Heart left ventricle (tissue), 16 donors: ENCODE measurements at places on chromosomes 2 and 18. TPM values are rescaled to one million over a fixed set of nuclear protein-coding genes. Genes with fewer than 3 reads are reported as not detected.

DNA sequence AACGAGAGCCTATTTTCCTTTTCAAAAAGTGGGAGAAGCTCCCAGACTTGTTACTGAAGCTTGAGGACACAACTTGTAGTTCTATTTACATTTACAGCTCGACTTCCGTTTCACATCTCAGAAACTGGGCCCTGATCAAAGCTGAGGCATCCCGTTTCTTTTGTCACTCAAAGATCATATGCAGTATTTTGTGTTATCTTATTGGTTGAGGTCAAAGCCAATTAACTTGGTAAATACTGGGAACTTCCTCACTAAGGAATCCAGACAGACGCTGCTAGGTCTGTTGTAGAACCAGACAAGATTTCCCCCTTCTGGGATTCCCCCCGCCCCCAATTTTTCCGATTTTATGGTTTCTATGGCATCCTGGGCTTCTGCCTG, 50.3 kb downstream of the TSN start:
- DNase-seq = no peak

DNA sequence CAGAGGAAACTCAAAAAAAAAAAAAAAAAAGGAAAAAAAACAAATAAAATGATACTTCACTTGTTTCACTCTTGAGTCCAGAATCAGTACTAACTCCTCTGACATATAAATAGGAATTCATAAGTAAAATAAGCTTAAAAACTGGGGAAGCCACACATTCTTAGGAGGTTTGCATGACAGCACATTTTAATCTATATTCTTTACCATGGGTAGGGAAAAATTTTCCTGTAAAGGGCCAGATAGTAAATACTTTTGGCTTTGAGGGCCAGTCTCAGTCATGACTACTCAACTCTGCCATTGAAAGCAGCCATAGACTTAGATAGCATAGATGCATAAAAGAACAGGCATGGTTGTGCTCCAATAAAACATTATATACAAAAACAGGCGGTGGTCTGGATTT, 145.2 kb downstream of the BCL11A start:
- no peak for DNase-seq

- DNase-seq = no peak
These were observed 61.6 kb downstream of the AAK1 start for GRCh38 chr2:69581774-69582581.

DNA sequence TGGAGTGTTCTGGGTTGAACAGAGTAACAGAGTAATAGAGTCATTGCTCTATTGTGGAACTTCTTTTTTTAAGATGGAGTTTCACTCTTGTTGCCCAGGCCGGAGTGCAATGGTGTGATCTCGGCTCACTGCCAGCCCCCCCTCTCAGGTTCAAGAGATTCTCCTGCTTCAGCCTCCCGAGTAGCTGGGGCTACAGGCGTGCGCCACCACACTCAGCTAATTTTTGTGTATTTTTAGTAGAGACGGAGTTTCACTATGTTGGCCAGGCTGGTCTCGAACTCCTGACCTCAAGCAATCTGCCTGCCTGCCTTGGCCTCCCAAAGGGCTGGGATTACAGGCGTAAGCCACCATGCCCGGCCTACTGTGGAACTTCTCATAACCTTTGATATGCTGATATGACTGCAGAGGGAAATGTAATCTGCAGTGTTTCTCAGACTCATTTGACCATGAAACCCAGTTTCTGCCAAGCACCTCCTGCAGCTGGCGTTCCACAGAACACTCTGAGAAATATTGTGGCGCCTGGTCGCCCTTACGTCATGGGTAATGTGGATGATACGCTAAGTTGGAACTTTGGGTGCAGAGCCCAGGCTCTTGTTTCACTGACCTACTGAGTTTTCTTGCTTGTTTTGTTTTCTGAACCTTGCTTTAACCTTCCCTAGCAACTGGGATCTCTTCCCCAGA, 213.8 kb downstream of the BCL2 start:
- no peak for DNase-seq

GRCh38 chr2:12440731-12441130, 276.0 kb upstream of the TRIB2 start:
- DNase-seq = no peak

DNA sequence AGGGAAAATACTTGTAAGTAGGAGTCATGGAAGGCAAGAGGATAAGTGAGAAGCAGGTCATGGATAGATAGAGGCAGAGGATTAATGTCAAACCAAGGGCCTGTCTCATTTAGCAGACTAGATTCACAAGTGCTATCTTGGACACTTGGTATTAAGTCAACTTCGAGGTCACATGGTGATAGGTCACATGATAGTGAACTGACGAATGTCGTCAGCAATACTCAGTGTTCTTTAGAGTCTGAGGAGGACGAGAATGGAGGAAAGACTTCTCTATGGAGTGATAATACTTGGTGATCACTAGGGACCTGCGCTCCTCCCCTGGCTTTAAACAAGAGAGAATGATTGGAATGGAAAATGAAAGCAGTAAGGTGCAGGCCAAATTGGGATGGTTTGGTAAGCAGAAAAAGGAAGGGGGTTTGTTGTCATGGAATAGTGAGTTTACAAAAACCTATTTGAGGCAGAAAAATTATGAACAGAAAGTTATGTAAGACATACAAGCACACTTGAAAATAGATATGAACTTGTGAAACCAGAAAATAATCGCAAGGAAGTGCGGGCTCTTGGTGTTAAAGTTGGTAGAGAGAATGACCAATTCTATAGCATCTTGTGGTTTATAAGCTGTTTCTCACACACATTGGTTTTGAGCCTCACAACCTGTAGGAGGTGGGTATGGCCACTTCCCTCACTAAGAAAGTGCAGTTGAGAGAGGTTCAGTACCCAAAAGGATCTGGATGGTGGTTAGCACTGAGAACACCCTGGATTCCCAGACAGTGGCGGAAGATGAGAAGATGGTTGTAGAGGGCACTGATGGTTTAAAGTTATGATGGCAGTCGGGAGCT, 141.5 kb downstream of the WDSUB1 start:
- no peak for DNase-seq

GRCh38 chr2:123961576-123961975, 63.5 kb upstream of the CNTNAP5 start:
- DNase-seq = no peak

The RAX gene
- total RNA-seq = not detected

DNA sequence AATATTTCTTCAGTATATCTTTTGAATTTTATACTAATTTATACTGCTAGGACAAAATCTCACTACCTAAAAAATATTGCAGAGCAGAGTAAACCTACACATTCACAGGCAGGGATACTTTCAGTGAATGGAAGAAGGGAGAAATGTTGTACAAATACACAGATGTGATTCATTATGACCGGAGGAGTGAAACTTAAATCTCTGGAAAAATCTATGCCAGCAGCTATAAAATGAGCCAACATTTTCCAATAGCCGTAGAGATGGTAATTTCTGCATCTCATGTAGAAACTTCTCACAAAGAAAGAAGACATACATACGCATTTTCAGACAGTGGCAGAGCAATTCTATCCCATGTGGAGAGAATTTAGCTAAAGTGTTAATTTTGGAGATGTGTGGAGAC, 54.8 kb downstream of the KCNS3 start:
- DNase-seq = no peak

DNA sequence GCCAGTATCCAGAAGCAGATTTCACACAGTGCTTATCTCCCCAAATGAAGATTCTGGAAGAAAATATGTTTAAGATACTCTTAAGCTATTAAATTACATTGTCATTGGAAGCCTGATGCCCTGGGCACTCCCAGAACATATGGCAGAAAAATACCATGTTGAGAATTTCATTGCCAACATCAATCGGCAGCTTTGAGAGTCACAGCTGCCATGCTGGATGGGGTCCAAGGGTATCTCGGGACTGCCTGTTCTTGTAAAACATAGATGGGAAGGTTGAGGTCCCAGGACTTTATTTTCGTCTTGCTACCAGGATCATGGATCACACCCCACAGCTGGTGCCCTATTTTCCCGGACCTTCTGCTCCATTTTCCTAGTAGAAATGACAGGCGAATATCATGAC, 632.5 kb downstream of the SUCLG1 start:
- no peak for DNase-seq

DNA sequence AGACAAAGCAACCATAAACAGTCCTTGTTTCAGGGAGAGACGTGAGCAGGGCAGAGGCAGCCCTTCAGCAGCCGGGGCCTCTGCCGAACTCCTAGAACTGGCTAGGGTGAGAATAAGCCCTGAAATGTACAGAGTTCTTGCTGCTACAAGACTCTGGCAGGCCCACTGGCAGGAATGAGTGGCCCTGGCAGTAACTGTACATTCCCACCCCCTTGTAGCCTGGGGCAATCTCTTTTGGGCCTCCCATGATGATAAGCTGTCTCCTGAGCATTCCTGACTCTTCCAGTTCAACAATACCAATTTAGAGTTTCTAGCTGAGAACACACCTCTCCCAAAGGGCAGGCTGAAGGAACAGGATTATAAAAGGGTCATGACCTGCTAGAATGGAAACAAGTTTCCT, 54.3 kb downstream of the HAUS1 start:
- DNase-seq = no peak

The FARSB gene
- 14.3 TPM for total RNA-seq

GRCh38 chr2:127636248-127637235, 9.4 kb upstream of the GPR17 start:
- no peak for DNase-seq

- DNase-seq = no peak
These were observed 45.0 kb downstream of the TPGS2 start for GRCh38 chr18:36783792-36784191.

- no peak for DNase-seq
These were observed 214.4 kb downstream of the FHOD3 start for GRCh38 chr18:36511791-36512352.

The TMEM247 gene
- total RNA-seq = not detected

GRCh38 chr18:61435064-61435652, 101.9 kb downstream of the CDH20 start:
- no peak for DNase-seq

The FOXI3 gene
- not detected for total RNA-seq

The LCT gene
- not detected for total RNA-seq

- no peak for DNase-seq
These were observed 2.1 kb upstream of the CHCHD5 start for GRCh38 chr2:112582314-112582746.

The C2orf80 gene
- not detected for total RNA-seq

DNA sequence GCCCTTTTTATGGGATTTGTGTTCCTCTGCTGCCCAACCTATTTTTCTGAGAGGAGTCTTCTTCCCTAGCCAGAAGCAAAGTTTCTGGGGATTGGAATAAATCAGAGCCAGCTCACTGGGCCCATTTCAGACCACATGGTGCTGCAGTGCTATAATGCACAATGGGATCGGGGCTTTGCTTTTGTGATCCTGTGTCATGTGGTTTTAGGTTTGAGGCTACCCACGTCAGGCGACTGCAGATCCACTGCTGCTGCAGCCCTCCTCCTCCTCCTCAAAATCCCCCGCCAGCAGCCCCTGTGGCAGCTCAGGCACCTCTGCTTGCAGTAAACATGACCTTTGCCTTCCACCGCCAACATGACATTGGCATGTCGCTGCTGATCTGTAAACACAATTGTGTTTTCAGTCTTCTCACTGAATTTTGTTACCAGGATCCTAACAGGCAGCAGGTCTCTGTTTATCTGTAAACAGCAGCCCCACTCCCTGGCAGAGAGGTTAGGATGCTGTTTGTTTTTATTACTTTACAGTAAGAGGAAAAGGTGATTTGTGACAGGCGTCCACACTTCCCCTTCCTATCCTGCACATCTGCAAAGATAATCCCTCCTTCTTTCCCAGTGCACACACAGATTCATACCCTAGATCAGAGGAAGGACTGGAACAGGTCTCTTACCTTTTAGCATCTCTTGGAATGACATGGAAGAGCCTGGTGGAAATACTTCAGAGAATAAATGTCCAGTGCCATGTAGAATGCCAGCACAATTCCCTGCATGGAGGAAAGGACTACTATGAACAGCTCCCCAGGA, 130.8 kb downstream of the FOXI3 start:
- no peak for DNase-seq

The MAPK4 gene
- total RNA-seq = 39.1 TPM

The POTEE gene
- 0.29 TPM for total RNA-seq

DNA sequence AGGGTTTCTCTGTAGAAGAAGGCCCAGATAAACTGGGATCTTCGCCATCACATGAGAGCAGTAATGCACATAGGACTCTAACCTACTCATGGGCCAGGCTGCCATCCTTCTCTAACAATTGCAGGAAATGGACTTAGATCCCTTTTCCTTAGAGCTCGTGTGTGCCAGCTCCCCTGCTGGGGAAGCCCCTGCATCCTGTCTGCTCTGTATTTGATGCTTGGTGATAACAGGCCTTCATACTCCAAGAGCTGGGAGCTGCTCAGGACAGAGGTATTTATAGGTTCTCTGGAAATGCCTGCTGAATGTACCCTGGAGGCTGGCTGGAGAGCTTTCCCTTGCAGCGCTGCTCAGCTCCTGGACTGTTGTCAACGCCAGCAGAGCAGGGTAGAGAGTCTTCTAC, 249.6 kb downstream of the MTX2 start:
- DNase-seq = peak; percentile 60

The DSG1 gene
- 1.0 TPM for total RNA-seq
